ENCODE measurements at places on chromosomes 16 and 17.

- DNase-seq = no peak
Observed at GRCh38 chr16:88633684-88634140, 4.7 kb upstream of the IL17C start.

GRCh38 chr17:29121442-29121841 lies 58.8 kb downstream of the MYO18A start:
- no peak for DNase-seq

GRCh38 chr16:79407005-79407404 lies 193.5 kb downstream of the MAF start:
- DNase-seq = no peak

DNA sequence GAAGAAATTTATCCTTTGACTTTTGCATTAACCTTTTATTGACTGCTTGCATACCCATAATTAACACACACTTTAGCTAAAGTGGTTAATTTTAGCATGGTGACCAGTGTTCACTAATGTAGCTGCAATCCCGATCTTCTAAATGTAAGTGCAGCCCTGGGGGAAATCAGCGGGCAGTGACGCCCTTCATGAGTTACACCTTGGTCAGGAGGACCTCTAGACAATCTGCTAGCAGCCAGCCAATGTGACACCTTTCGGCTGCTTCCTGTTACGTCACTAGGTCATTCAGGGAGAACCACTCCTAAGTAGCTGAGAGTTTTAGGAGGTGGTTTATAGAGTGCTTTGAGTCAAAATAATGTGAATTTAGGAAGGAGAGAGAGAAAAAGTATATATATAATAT lies 180.5 kb downstream of the IRX3 start:
- DNase-seq = no peak

DNA sequence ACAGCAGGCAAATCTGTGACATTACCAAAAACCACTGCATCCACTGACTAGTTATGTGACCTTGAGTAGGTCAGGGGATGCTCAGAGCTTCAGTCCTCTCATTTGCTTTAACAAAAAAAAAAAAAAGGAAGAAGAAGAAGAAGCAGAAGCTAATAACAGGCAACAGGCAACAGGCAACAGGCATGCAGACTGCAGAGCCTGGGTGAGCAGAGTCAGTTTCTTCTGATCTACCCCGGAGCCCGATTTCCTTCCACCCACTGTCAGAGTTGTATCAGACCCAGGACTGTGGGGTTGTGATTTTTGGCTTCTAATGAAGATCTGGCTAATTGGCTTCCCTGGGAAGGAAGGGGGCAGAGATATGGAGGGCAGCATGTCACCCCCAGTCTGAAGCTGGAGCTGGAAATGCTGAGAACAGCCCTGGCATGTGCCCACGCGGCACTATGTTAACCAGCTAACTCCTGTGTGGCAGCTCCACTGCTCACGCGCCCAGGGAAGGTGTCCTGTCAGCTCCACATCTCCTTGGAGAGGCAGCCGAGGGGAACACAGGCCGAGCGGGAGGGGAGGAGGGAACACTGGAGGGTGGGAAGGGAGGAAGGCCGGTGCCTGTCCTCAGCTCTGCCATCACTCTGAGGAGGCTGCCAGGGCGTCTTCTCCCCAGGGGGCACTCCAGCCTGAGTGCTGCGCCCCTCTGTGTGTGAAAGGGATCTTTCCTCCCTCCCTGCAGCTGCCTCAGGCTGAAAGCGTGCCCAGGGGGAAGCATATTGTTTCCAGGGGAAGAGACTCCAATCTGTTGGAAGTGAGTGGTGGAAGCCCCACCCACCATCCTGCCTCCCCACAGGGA lies 17.6 kb downstream of the SRCIN1 start:
- no peak for DNase-seq

DNA sequence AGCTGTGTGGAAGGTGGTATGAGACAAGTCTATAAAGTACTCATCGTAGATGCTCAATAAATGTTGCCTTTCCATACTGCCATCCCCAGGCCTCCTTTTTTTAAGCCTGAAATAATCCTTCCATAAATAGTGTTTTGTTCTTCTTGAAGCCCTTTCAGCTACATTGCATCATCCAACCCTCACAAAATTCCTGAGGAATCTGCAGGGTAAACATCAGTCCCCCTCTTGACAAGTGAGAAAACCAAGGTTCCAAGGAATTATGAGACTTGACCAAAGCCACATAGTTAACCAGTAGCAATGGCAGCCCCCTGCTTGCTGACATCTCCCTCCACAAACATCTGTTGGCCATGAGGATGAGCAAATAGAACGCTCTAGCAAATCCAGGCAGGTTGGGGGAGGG lies 89.7 kb upstream of the CCL1 start:
- DNase-seq = no peak

DNA sequence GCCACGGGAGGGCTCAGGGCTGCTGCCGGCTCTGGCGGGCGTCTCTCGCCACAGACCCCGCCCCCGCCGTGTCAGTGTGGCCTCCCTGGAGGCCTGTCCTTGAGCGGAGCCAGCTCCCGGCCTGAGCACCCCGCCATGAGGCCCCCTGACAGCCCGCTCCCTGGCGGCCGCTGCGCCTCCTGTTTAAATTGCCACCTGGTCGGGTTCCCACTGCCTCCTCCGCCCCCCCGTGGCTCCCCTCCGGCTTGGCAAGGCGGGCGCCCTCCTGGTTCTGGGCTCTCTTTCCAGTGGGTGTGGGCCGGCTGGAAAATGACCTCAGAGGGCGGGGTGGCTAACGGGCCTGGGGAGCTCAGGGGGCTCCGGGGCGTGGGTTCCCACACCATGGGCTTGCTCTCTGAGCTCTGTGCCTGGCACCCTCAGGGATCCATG lies 42.1 kb upstream of the SSTR5 start:
- no peak for DNase-seq

- DNase-seq = no peak
Observed at GRCh38 chr16:84643180-84643583, 5.1 kb upstream of the KLHL36 start.

GRCh38 chr17:60422162-60422665 lies at the start of gene CHCT1:
CHCT1 (plus strand) TSS chr17:60422489; CDS start chr17:60422593, 104 bp downstream.
- no peak for DNase-seq

DNA sequence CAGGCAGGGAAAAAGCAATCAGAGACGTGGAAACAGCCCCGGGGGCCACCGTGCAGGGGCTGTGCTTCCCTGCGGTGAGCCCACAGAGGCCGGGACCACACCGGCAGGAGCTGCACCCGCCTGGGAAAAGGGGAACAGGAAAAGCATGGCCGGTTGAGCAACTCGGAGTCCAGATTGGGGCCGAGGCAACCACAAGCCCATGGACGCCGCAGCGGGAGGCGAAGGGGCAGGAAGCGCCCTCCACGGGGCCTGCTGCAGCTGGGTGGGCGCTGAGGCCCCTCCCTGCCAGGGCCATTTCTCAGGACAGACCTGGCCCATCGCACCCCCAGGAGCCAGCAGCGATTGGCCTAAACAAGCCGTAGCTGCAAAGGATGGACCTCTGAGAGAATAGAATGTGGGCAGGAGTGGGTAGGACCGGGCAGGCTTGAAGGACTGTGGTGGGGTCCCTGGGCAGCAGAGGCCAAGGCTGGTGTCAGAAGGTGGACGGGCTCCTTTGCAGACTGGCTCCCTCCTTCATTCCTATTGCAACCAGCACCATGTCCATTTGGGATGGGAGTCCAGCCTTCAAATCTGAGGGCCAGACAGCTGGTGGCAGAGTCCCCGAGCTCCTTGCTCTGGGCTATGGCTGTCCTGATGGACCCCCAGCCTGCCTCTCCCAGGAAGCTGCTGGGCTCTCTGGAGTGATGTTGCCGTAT lies 30.4 kb downstream of the COX4I1 start:
- no peak for DNase-seq

GRCh38 chr17:70343114-70343513 lies 173.8 kb downstream of the KCNJ2 start:
- no peak for DNase-seq

DNA sequence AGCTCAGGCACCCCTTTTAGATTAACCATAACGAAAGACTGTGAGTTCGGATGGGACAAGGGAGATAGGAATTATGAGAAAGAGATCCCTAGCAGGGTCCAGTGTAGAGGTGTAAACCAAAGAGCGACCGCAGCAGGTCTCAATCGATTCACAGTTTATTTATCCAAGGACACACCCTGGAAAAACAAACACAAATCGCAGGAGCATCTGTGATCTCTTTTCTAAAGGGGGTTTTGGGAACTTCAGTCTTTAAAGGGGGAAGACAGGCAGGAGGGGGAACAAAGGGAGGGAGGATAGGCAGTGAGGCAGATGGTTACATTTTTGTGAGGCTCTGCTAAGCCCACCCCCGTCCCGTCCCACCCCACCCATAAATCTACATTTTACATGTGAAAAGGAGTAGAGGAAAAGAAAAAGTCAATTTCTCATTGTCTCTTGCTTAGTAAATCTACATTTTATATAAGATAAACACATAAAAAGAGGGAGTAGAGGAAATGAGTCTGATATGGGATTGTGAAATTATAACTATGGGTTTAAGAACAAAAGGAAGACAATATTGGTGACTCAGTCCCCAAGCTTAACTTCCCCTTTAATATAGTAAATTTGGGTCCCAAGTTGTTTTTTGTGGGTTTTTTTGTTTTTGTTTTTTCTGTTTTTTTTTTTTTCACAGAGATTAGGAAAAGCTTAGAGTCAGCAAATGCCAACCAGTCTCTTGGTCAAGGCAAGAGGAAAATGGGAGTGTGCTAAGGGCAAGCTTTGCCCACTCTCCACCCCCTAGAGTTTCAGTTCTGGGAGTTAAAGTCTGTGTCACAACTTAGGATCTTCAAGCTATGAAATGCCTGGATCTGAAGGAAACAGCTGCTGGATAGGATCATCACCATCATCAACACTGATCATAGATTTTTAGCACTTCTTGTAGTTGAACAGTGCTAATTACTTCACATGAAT lies 160.9 kb upstream of the CDH5 start:
- DNase-seq = no peak

GRCh38 chr17:40550608-40551007 lies 14.7 kb downstream of the CCR7 start:
- DNase-seq = no peak

DNA sequence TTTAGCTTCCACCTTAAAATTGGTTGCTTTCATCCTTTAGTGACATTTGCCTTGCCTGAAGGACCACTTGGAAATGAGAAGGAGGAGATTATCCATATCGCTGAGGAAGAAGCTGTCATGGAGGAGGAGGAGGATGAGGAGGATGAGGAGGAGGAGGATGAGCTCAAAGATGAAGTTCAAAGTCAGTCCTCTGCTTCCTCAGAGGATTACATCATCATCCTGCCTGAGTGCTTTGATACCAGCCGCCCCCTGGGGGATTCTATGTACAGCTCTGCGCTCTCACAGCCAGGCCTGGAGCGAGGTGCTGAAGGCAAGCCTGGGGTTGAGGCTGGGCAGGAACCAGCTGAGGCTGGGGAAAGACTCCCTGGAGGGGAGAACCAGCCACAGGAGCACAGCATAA lies 11.5 kb upstream of the TMEM106A start:
- no peak for DNase-seq

- no peak for DNase-seq
Observed at GRCh38 chr17:78608122-78608803, 31.1 kb upstream of the DNAH17 start.

- DNase-seq = no peak
Observed at GRCh38 chr17:61158376-61158775, 241.3 kb upstream of the TBX2 start.

- DNase-seq = no peak
Observed at GRCh38 chr16:72198021-72198711, 26.2 kb upstream of the PMFBP1 start.

- no peak for DNase-seq
Observed at GRCh38 chr17:82905130-82905529, 65.3 kb upstream of the ZNF750 start.

GRCh38 chr17:7336240-7337175 lies at the start of gene ACAP1:
ACAP1 (plus strand) TSS chr17:7336529; CDS start chr17:7336735, 206 bp downstream.
- DNase-seq = peak; percentile 69

DNA sequence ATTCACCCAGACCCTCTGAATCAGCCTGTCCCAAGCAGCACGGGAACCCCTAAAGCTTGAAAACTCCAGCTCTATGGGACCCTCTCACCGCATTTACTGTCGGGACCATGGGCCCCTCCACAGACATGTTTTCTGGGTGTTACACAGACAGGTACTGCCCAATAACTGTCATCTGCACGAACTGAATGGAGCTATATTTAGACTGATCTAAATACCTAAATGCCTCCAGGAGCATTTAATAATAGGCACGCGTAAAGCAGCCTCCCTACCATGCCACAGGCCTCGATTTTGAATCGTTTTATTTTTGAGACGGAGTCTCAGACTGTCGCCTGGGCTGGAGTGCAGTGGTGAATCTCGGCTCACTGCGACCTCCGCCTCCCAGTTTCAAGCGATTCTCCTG lies 49.7 kb downstream of the EMP2 start:
- DNase-seq = no peak

DNA sequence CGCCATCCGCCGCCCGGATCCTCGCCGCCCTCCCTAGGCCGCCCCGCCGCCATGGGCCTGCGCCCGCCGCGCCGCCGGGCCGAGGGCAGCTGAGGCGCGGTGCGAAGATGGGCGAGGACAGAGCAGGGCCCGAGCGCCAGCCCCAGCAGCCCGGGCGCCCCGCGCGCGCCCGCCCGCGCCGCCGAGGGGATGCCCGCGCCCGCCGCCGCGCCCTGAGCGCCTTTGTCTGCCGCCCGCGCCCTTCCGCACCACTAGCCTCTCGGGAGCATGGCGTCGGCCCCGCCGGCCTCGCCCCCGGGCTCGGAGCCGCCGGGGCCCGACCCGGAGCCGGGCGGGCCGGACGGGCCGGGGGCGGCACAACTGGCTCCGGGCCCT lies 278 bp downstream of the RAB11FIP3 start:
- no peak for DNase-seq

GRCh38 chr16:78655331-78656113 lies 556.1 kb downstream of the WWOX start:
- DNase-seq = no peak

DNA sequence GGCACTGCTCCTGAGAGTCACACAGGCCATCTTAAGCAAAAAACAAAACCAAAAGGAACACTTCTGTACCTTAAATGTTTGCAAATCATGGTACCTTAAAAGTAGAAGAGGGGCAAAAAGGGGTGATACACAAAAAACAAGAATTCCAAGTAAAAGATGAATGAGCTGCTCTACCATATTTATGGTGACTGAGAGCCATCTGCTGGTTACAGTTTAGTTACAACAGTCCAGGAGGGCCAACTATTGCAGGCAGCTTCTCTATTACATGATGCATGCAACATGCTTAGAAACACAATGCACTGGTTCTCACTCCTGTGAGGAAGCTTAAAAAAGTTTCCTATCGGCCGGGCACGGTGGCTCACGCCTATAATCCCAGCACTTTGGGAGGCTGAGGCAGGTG lies 53.5 kb downstream of the STX8 start:
- DNase-seq = no peak

DNA sequence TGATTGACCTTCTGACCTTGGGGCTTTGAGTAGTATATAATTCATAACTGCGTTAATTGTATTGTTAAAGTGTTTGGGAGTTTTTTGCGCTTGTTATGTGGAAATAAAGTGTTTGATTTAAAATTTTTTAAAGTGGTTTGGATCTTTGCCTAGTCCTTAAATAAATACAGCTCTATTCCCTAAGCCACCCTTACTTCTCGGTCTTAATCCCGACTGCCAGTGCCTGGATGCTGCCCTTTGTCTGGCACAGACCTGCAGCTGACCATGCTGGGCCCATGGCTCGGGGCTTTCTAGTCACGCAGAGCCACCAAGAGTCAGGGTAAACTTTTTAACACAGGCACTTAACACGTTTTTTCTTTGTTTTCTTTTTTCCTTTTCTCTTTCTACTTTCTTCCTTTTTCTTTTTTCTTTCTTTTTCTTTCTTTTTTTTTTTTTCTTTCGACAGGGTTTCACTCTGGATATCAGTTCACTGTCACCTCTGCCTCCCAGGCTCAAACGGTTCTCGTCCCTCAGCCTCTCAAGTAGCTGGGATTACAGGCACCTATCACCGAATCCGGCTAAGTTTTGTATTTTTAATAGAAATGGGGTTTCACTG lies 19.6 kb upstream of the SLC5A11 start:
- DNase-seq = no peak

Measured in stimulated activated CD4-positive, alpha-beta T cell treated with anti-CD3 and anti-CD28 coated beads, TNF-alpha, amount 100 ng/mL, for 24 hours (primary cell).